ENCODE measurements at places on chromosomes 12 and 14.
A peak's percentile ranks its signal among the peaks of the same experiment; 100 is the strongest.

- no peak for DNase-seq
Measured at GRCh38 chr12:27428466-27428865, 18.1 kb upstream of the SMCO2 start.

DNA sequence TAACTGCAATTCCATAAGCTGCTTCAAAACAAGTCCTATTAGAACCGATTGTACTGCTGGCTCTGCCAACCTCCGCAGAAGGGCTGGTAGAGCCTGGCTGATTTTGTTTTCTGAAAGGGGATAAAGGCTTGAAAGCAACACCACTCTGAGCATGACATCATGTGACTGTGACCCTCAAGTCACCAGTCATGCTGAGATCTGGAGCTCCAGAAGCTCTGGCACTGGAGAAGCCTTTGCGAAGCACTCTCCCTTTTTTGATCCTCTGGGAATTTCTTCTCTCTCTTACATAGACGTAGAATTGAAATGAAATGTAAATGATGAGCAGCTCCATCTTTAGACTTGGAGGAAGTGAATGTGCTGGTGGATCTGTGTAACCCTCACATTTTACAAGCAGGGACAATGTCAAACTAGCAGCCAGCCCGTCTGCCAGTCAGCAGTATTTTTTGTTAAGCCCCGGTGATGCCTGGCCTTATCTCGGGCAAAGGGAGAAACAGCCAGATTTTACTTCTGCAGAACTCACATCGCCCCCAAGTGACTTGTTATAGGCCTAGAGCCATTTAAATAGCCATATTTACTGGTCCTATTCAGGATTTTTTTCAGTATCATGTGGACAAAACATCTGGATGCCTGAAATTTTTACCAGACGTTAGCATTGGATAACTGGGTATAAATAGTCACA, 112.1 kb upstream of the NPAS3 start:
- no peak for DNase-seq

- no peak for DNase-seq
Measured at GRCh38 chr14:21069388-21070082, 569 bp upstream of the ARHGEF40 start.

DNA sequence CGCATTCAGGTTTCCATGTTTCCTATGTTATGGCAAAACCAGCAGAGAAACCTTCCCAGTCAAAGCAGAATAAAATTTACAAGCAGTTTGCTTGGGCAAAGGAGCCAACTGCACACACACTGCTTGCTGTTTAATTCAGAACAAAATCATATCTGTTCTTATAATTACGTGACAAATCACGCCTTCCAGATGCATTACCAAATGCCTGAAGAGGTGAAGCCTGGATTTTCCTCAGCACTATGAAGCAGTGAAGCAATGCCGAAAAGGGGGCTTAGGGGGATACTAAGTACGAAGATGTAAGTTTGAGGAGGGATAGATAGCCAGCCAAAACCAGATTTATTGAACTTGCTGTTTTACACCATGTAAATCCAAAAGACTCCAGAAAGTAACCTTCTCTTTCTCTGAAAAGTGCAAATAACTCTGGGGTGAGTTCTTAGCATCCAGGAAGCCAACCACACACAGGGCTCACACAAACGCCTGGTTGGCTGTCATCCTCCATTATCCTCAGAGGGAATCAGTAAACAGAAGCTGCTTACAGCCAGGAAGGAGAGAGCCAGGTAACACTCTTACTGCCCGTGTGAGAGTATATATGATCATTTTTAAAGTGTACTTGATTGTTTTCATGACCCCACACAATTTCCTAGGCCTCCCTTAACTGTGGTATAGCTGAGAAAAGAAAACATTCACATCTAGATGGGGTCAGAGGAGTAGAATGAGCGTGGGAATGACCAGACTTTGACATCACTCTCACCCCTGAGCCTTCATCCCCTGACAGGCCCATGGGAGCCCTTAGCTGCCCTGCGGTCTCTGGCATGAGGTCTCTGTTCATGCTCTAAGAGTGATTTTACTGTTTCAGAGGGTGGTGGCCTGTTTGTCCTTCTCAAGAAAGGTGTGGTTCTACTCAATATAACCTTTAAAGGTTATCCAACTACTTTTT, 442.5 kb downstream of the EGLN3 start:
- DNase-seq: no peak

- DNase-seq: peak; percentile 30
Measured at GRCh38 chr14:96881713-96882112, 84.5 kb downstream of the VRK1 start.

DNA sequence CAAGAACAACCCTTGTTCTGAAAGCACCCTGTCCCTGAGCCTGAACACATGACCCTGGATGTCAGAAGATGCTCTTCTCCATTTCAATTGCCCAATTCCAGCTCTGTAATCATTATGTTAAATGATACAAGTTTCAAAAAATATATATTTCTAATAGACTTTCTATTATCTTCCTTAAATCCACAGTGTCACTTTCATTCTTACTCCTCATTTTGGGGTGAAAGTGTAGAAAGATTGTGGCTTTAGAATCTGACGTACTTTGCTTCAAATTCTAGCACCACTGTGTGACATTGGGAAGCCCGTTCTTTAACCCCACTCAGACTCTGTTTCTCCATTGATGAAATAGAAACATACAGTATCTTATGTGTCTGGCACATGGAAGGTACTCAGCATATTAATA, 83.2 kb downstream of the ETV6 start:
- peak; percentile 59 for DNase-seq

GRCh38 chr14:51805541-51805940, 54.9 kb upstream of the GNG2 start:
- DNase-seq: no peak

DNA sequence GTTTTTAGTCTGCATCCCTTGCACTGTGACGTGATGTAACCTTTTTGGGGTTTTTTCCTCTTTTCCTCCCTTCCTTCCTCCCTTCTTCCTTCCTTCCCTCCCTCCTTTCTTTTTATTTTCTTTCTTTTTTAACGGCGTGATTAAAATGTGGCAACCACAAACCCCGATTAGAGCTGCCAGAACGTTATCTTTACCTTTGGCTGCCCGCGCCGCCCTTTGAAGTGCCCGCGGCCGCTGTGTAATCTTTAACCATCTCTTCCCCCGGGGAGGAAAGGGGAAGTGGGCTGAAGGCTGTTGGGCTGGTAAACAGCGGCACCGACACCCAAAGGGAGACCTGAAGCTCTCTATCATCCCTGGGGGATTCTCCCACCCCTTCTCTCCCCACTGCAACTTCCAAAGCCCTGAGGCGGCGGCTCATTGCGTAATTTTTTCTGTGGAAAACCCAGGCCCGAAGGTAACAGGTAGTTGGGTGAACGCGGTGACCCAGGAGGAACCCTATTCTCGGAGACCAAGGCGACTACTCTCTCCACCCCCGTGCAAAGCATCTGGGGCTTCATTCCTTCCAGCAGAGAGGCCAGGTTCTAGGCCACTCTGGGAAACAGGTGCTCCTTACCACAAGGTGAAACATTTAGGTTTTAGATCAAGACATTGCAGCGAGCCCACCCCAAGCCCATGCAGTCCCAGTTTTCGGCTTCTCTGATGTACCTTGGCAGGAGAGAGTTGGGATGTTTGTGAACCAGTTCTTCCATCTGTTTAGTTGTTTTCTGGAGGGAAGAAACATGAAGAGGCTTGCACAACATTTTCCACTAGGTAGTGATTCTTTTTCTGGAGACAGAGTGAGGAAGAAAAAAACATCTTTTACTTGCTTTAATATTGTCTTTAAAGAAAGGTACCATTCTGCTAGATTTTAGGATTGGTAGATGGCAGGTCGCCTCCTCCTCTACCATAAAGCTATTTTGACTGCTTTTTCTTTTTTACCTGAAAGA, 1.5 kb downstream of the LGR5 start:
- DNase-seq: no peak

DNA sequence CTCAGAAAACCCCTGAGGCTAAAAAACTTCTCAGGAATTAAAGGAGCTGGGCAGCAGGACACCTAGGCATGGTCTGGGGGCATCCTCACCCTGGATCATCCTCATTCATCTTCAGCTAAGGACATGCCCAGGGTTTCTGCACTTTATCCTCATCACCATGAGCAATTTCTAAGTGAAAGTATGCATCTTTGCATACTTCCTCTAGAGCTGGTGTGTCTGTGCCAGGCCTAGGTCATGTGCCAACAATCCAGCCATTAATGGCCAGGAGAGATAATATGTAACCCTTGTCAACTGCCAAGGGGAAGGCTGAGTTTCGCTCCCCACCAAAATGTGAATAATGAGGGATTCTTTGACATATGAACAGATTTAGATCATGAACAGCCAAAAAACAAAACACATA, 160.5 kb downstream of the KITLG start:
- DNase-seq: no peak

DNA sequence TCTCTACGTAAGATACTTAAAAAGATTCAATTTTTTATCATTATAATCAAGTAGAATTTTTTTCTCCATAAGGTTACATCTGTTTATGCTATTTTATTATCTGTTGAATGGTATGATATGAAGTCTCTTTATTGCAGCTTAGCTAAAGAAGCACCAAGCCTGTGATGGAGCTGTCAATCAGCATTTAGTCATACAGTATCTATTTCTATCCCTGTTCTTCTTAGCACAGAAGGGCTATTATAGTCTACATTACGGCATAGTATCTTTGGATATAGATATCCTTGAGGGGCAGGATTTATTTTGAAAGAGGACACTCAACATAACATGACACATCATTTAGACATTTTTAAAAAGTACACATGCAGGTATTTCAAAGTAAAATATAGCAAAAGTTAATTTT, 277.1 kb downstream of the FOXG1 start:
- DNase-seq: no peak

- no peak for DNase-seq
Measured at GRCh38 chr12:39616251-39616650, 3.4 kb downstream of the ABCD2 start.

GRCh38 chr12:124216966-124217365, 77.9 kb upstream of the RFLNA start:
- no peak for DNase-seq

DNA sequence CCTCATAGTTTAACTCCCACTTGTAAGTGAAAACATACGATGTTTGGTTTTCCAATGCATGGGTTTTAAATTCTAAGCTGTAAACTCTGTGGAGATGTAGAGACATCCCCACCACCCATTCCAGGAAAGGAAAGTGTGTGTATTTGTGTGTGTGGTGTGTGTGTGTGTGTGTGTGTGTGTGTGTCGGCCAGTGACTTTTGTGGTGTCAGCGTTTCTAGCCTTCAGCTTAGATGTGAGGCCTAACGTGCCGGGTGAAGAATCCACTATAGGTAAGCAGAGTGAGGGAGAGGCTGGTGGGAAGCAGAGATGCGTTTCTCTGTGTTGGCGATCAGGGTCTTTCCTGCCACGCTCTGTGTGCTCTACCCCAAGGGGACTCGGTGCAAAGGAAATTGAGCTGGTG, 93.0 kb downstream of the SLC24A4 start:
- DNase-seq: no peak

GRCh38 chr14:23555533-23555881, 564 bp upstream of the THTPA start:
- DNase-seq: no peak

GRCh38 chr12:123937707-123938591, 34.7 kb downstream of the CCDC92 start:
- DNase-seq: no peak
